ENCODE measurements at places on chromosomes 11 and 22.

- no peak for DNase-seq
Measured at GRCh38 chr11:70109006-70109405, 30.9 kb downstream of the ANO1 start.

- no peak for DNase-seq
Measured at GRCh38 chr22:24289114-24289513, 18.5 kb downstream of the SPECC1L start.

- DNase-seq, result no peak
Measured at GRCh38 chr11:62133328-62134065, 9.7 kb downstream of the INCENP start.

DNA sequence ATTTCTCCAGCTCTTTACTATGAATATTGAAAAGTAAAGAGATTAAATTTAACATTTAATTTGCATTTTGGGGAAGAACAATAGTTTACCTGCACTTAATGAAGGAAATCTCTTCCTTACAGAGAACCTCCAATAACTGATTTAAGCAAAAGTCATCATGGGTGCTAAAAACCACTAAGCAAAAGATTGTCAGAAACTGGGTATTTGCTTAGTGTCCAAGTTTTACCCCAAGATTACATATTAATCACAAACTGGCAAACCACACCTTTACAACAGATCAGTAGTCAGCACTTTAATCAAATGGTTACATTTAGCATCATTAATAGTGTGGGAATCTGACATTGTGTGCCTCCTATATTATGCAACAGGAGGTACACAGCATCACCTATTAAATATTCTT is 2.7 kb downstream of the ZBTB44 start:
- DNase-seq, result no peak

DNA sequence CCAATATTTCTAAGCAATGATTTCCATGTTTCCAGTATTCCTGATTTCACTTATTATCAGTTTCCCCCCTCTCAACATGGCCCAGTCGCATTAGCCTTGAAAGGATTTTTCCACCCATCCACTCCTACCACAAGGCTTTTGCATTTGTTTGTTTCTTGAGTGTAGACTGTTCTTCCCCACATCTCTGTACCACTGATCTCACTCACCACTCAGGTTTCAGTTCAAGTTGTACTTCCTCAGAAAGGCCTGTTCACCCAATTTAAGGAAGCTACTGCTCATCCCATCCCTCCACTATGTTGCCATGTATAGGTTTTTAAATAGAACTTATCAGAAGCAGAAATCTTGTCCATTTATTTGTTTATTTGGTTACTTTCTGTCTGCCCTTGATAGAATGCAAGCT is 472.3 kb downstream of the FAM181B start:
- no peak for DNase-seq

DNA sequence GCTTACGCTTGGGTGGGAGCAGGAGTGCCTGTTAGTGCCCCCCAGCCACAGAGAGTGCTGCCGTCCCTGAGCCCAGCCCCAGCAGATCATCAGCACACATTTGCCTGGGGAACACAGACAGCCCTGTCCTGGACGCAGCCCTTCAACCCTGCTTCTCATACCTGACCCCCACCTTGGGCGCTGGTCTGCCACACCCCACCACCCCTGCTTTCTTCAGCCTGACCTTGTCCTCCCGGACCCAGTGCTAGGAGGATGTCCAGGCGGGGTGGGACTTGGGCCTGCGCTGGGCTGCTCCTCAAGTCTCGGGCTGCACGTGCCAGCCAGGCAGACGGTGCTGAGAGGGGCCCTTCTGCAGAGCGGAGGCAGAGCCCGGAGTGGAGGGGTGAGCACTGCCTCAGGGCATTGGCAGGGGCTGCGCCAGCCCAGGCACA is 119.2 kb downstream of the KCNQ1OT1 start:
- DNase-seq, result no peak

GRCh38 chr11:89625171-89625570 is 84.9 kb upstream of the TRIM77 start:
- no peak for DNase-seq

DNA sequence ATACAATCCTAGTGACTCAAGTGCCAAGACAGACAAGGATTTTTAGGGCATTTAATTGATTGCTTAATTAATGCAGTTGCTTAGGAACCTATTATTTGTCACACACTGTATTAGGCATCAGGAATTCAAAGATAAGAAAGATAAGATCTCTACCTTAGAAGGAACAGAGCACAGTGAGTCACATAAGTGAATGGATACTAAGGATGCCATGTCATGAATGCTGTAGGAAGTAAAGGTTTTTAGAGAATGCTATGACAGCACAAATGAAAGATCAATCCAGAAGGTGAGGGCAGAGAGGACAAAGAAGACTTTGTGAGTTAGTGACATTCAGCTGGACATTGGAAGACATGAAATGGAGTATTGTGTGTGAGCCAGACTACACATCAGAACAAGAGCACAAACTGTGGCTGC is 147.9 kb upstream of the DDI1 start:
- no peak for DNase-seq

- no peak for DNase-seq
Measured at GRCh38 chr11:85643191-85643614, 4.6 kb upstream of the TMEM126A start.

DNA sequence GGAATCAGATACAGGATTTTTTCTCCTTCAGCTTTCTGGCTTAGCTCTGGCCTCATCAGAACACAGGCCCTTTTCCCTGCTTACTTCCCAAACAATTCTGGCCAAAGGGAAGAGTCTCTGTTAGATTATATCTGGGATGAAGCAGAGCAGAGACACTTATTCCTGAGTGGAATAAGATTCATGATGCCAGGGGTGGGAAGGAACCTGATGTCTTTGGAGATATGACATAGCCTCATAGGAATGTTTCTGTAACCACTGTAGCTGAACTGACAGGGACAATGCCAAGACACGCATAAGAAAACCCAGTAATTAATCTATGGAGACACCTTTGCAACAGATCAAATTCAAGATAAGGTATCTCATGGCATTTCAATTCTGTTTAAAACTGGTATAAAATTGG is 177.1 kb upstream of the RAG2 start:
- no peak for DNase-seq

GRCh38 chr22:26573026-26573662 is 16.8 kb downstream of the TPST2 start:
- peak; percentile 11 for DNase-seq

GRCh38 chr11:1269957-1270356 is 39.5 kb downstream of the TOLLIP start:
- DNase-seq, result no peak

DNA sequence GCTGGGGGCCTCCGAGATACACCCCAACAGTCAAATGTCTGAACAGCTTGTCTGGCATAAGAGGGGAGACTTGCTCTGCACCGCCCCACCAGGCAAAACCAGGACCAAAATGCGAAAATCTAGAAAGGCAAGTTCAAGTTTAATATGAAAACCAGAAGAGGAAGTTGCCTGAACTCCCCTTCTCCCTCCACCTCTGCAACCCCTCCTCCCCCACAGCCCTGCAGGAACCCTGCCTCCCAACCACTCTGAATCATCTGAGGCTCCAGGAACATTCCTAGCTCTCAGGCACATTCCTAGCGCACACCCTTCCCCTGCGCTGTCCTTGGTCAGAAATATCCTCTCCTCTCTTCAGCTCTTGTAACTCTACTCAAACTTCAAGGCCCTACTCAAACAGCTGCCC is 36.7 kb downstream of the ISX start:
- no peak for DNase-seq

DNA sequence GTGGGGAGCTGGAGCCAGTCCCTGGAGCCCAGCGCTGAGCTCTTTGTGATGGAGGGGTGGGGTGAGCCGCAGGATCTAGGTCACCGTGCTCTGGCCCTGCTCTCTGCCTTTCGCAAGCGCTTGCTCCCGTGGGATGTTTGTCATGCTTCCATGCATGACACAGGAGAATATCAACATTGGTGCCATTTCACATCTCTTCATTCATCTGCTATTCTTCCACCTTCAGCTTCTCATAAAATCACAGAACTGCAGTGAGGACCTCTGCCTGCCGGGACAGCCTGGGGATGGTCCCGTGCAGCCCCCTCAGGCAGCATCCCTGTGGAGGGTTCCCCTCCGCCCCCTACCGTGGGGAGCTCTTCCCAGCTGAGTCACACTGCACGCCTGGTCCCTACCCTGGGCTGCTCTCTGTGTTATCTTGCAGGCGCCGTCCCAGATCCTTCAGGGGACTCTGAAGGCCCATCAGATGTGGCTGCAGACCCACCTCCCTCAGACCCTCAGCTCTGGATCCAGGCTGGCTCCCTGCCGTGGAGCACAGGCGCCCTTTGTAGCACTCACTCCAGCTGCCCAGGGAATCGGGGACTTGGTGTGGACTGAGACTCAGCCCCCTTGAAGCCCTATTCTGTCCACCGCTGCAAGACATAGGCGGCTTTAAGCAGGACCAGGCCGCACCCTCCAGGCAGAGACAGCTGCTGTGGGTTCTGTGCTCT is 5.1 kb upstream of the SEPTIN5 start:
- no peak for DNase-seq

Measured in T-cell (primary cell).